Foreskin fibroblast (primary cell): ENCODE measurements at places on chromosomes 16 and 17.

GRCh38 chr17:4204710-4205173 lies 59.0 kb downstream of the ANKFY1 start:
- DNase-seq, result peak; percentile 89

DNA sequence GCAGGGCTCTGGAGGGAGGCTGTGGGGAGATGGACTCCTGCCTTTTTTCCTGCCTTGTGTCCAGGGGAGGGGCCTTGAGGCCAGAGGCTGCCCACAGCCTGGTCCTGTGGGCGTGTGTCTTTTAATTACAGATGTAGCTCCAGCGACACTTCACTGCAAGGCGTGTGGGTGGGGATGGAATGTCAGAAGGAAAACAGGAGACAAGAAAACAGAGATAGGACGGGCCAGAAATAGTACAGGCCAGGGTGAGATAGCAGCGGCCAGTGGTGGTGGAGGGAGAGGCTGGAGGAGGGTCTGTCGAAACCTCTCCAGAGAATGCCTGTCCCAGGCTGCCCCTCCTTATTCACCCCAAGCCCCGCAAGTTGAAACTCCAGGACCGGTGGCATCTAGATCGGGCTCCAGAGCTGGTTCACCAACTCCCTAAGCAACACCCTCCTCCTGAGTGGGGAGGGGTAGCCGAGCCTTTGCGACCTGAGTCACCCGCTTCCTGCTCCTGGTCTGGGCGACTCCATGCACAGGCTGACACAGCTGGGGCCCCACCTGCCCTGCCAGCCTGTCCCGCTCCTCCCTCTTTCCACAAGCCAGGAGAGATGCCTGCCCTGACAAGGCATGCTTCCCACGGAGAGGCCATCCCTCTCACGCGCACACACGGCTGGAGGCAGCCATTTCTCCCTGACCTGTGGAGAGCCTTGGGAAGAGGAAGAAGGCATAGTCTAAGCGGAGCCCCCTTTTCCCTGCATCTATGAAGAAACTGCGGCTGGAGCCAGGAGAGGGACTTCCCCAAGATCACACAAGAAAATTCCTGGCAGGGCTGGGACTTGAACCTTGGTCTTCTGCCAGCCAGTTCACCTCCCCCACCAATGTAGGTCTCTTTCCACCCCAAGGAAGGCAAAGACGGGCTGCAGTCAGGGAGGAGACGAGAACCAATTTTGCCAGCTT lies 6.6 kb upstream of the JUP start:
- peak; percentile 57 for DNase-seq

DNA sequence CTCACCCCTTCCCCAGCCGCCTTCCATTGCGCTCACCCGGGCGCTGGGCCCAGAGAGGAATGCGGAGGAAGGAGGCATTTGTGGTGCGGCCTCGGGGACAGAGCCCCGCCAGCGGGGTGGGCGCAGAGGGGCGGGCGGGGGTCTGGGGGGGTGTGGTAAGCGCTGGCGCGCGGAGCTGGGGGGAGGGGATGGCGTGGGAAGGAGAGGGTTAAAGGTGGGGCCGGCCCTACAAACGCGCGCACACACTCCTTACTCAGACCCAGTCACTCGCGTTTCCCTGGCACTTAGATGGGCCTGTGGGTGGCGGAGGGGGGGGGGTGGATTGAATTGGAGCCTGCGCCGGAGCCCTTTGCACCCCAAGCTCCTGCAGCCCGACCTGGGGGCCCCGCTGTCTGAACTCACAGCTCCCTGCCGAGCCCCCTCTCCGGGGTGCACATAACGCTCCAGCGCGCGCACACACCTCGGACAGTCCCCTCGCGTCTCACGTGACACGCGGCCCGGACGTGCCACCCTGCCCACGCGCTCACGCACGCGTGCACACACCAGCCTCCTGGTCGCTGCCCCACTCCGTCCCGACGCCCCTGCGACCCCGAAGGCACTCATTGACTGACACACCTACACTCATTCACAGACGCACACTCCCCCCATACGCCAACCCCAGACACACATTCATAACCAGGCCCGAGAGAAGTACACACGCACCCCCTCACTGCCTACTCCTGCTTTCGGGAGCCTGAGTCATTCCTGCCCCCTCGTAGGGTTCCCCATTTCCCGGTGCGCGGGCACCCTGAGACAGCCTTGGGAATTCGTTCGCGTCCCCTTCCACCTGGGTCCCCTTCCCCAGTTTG lies 844 bp downstream of the TBKBP1 start:
- DNase-seq, result peak; percentile 87

GRCh38 chr16:89912627-89913026 lies 6.0 kb upstream of the MC1R start:
- DNase-seq, result no peak

DNA sequence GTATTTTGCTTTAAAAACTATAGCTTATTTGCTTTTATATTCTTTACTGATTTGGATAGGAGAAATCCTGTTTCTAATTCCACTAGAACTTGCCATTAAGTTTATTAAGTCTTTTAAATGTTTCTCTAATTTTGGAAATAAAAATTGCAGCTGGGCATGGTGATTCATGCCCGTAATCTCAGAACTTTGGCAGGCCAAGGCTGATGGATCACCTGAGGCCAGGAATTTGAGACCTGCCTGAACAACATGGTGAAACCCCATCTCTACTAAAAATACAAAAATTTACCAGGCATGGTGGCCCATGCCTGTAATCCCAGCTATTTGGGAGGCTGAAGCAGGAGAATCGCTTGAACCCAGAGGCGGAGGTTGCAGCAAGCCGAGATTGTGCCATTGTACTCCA lies 30.7 kb downstream of the DNAH17 start:
- DNase-seq, result no peak

- no peak for DNase-seq
These were observed 169.7 kb upstream of the CACNG5 start for GRCh38 chr17:66665194-66665593.

DNA sequence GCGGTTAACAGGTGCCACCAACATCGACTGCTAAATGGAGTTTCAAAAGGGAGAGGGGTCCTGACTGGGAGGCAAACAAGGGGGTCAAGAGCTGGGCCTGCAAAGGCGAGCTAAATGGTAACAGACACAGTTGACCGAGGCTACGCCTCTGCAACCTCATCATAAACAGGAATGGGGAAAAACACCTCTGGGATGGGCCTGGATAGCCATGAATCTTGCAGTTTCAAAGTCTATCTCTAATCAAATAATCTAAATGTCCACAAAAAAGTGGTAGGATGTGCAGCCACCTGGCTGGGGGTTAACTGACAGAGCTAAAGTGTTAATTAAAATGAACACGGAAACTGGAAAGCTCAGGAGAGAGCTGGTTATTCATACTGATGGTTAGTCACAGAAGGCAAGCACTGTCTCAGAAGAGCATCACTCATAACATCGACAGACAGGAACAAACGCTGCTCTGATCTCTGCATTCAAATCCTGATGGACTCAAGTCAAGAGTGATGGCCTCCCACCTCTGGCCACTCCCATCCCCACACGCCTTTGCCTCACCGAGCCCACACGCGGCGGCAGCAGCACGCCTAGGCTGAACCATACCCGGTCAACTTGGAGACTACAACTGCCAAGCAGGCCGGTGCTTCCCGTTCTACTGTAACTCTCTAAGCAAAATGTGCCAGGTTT lies 56.3 kb downstream of the CREBBP start:
- no peak for DNase-seq

DNA sequence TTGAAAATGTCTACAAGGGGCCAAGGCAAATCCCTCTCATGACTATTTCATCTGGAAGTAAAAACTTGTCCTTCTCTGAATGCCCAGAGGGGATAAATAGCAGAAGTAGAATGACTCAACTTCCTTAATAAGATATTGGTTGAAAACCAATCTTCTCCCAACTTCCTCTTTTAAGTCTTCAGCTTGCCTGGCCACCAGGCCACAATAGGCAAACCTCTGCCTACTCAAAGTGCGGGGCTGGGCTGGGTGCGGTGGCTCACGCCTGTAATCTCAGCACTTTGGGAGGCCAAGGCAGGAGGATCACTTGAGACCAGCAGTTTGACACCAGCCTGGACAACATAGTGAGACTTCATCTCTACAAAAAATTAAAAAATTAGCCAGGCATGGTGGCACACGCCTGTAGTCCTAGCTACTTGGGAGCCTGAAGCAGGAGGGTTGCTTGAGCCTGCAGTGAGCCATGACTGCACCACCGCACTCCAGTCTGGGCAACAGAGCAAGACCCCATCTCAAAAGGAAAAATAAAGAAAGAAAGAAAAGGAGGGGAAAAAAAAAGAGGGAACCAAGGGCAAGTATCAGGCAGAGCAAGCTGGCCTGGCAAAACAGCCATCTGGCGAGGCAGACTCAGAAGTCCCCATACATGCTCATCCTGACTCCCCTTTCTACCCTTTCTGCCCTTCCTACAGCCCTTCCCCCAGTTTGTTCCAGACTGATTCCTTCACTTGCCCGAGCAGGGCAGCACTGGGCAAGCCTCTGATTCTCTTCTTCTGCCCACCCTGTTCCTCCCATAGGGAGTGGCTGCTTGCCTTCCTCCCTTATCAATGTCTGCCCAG lies 20.6 kb downstream of the MAP3K14 start:
- DNase-seq, result peak; percentile 76

DNA sequence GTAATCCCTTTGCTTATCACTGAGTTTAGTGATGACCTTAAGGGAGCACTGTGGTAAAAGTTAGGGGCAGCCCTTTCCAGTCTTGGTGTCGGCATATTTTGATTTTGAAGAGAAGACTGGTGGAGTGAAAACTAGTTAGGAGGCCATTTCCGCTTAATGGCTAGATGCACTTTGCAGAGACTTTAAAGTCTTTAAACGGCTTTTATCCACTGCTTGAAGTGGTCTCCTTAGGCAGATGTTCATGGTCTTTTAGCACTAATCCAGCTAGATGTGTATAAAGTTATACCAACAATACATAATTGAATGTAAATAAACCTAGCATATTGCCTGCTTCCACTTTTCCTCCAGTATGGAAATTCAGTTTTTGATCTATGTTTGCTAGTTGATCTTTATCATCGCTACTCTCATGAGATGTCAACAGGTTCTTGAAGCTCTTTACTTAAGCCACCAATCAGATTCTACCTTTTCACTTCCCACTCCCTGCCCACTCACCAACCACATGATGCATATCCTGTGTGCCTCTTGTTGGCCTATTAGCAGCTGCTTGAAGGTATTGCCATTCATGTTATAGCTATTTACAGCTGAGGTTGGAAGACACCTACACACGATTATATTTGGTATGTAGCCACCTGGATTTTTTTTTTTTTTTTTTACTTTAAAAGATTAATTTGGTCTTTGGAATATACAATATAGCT lies 132.0 kb downstream of the NLK start:
- DNase-seq, result no peak

DNA sequence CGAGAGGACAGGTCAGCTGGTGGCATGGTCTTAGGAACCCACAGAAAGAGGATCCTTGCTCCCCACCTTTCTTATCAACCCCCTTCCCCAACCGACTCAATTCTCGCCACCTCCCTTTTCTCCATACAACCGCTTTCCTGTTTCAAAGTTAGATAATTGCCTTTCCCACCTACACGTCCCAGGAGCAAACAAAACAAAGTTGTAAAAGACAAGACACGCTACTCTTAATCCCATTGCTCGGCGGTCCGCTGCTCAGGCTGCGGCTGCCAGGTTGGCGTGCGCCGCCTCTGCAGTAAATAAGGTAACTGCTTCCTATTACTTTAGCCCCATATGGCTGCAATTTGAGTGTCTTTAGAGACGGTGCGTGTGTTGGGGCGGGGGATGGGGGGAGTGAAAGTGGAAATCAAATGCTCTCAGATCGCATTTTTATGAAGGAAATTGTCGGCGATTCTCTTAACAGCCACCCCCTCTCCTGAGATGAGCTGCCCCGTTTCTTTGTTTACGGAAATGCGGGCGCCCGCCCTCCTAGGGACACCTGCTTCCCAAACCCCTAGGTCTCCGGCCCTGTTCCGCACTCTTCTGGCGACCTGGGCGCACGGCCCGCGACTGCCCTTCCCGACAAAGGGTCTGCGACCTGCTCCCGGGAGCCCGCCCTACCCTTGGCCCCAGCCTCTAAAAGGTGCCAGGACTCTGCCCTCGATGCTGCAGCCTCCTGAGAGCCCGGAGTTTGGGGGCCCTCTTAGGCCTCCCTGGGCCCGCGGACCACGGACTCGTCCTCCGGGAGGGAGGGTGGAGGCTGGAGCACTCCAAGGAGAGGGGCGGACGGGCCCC lies 3.7 kb upstream of the CBX8 start:
- peak; percentile 47 for DNase-seq

GRCh38 chr17:56141046-56141839 lies 12.0 kb upstream of the ANKFN1 start:
- DNase-seq, result no peak

GRCh38 chr17:43891851-43892646 lies 15.3 kb downstream of the MPP2 start:
- peak; percentile 81 for DNase-seq

DNA sequence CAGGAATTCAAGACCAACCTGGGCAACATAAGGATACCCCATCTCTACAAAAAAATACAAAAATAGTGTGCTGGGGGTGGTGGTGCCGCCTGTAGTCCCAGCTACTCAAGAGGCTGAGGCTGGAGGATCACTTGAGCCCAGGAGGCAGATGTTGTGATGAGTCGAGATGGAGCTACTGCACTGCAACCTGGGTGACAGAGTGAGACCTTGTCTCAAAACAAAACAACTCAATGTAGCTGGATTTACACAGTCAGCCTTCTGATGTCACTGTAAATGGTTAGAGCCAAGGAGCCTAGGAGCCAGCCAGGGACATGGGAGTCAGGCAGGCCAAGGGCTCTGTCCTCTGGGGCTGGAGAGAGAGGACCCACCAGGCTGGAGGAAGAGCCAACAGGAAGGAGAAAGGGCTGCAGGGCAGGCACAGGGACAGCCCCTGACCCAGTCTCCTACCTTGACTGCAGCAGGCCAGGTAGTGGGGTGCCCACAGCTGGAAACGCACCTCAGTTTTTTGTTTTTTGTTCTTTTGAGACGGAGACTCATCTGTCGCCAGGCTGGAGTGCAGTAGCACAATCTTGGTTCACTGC lies 8.4 kb downstream of the CDIPT start:
- DNase-seq, result no peak

- no peak for DNase-seq
These were observed 2.8 kb upstream of the SOCS3 start for GRCh38 chr17:78362671-78363070.

DNA sequence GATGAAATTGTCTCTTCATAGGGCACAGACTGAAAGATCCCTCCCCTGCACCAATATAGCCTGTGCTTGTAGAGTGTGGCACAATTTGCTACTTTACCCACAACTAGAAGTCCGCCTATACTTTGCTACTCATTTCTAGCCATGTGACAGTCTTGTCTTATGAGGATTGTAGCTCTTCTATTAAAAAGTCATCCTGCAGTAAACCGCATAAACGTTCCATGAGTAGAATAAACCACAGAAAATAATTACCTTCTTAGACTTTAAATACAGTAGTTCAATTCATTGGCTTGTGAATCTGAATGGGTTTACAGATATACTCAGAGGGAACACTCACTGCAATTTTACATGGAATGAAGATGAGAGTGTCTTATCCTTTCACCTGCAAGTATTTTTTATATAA lies 4.4 kb downstream of the KRT27 start:
- no peak for DNase-seq

GRCh38 chr17:39939588-39940419 lies 12.3 kb downstream of the LRRC3C start:
- peak; percentile 89 for DNase-seq

GRCh38 chr17:8447799-8448198 lies 12.1 kb downstream of the NDEL1 start:
- no peak for DNase-seq

DNA sequence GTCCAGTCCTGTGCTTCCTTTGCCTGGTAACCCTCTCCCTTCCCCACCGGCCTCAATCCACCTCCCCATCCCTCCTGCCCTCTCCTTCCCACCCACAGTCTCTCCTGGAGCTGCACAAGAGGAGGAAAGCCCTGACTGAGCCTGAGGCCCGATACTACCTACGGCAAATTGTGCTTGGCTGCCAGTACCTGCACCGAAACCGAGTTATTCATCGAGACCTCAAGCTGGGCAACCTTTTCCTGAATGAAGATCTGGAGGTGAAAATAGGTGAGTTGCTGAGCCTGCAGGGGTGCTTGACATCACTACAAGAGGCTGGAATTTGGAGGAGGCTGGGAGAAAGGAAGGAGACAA lies 1.3 kb downstream of the PLK1 start:
- no peak for DNase-seq
